ENCODE measurements at places on chromosomes 2 and 18.

- DNase-seq, result no peak
Measured at GRCh38 chr2:97819754-97820153, 106.4 kb downstream of the ZAP70 start.

DNA sequence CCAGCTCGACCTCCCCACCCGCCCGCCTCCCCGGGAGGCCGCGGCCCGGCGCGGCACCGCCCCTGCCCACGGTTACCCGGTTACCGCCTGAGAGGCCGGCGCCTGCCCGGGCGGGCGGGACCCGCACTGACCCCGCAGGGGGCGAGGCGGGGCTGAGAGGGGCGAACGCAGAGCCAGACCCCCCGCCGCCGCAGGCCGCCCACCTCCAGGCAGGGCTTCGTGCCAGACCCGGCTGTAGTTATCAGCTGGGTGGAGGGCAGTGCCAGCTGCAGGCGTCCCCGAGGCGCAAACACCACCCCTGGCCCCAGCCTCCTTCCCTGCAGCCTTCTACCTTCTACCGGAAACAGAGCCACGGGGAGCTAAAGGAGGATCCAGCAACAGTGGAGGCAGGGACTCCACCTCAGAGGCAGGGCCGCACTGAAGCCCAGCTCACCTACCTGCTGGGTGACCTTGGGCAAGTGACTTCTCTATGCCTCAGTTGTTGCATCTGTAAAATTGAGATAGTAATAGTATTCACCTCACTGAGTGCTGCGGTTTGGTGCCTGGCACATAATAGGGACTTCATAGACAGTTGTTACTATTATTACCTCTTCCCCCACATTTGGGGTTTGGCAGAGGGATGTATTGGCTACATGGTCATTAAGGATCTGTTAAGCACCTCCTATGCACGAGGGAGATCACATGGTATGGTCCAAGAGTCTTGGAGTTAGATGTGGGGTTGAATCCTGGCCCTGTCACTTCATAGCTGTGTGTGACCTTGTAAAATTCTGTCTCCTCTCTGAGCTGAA lies 231.6 kb upstream of the SMAD2 start:
- no peak for DNase-seq

GRCh38 chr2:73418343-73418742 lies 32.7 kb downstream of the ALMS1 start:
- no peak for DNase-seq

DNA sequence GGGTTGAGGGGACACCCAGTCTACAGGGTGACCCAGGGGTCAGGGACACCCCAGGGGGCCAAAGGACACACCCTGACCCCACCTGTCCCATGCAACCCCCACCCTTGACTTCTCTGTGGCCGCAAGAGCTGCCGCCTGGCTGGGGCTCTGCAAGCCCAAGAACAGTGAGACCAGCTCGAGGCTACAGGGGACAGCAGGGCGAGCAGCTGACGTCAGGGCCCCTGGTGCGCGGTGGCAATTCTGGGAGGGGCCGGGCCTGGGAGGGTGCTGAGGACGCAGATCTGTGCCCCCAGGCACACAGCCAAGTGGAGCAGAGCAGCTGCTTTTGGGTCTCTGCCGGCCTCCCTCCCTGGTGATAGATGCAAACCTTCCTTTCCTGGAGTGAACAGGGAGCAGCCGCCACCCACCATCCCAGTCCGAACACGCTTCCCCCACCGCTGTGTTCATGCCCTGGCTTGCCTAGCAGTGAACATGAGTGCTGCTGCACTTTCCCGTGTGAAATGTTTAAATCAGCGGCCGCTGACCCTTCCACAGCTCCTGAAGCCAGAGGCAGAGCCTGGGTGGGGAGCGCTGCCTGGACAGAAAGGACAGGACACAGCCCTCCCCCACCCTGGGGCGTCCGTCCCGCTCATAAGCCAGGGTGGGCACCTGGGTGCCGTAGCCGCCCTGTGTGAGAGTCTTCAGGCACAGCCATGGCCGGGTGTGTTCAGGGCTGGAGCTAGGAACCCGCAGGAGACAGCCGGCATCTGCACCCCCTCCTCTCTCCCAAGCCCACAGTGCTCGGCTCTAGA lies 46.9 kb downstream of the SLC66A2 start:
- no peak for DNase-seq

- no peak for DNase-seq
Measured at GRCh38 chr2:159204381-159205144, 81.9 kb downstream of the WDSUB1 start.

DNA sequence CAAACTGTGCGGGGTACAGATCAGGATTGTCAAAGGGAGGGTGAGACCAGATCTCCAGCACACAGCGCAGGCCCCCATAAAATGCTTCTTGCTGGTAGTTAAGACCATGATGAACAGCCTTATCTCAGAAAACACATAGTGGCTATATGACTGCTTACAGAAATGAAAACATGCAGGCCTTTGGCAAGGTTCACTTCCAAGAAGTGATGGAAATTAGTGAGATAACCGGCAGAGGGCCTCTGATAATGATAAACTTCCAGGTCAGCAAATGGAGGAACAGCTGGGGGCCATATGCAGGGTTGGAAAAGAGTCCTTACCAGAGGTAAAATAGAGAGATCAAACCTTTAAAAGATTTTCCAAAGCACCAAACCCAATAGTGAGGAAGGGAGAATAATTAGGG lies 46.6 kb downstream of the CFAP221 start:
- no peak for DNase-seq

GRCh38 chr2:172252154-172252553 lies 149.5 kb upstream of the DLX2 start:
- DNase-seq, result no peak

GRCh38 chr2:696463-696862 lies 19.3 kb upstream of the TMEM18 start:
- no peak for DNase-seq

GRCh38 chr2:238730001-238730669 lies 117.8 kb upstream of the TWIST2 start:
- DNase-seq, result no peak

GRCh38 chr2:234953116-234954031 lies 1.6 kb downstream of the SH3BP4 start:
- no peak for DNase-seq

DNA sequence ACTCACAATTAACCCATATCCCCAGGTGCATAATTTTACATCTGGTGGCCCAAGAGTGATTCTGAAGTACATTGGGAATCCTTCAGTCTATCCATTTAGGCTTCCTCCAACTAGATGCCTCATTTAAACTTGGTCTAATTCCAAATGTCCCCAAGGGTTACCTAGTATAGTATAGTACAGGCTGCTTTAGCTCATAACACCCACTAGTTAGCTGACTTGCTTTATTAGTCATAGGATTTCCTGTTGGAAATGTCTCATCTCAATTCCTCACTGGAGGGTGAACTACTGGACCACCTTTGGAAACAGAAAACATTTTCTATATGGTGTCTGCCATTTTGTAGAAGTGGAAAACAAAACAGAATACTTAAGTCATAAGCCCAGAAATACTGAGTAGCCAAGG lies 202.5 kb upstream of the SESTD1 start:
- no peak for DNase-seq

DNA sequence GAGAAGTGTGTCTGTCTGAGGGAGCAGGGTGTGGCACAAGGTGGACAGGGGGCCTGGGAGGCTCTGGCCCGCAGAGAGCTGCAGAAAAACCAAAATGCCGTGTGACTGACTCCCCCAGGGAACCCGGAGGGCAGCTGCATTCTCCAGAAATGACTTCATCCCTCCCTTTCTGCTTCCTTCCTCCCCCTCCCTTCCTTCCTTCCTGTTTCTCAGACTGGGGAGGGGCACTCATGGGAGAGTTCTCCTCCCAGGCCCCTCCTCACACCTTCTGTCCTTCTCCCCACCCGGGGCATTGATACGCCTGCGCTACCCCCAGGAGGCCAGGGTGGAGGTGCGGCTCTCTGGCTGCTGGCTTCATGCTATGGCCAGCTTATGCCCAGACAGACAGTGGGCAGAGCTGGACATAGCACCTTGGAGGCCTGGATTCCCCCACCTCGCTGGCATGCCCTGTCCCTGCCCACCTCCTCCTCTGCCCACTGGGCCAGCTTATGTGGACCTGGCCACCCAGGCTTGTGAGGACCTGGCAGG lies 8.2 kb upstream of the GPR17 start:
- DNase-seq, result no peak

- DNase-seq, result no peak
Measured at GRCh38 chr18:38751211-38751610, 1185.6 kb upstream of the CELF4 start.

GRCh38 chr18:74590671-74591070 lies 7.0 kb upstream of the ZNF407 start:
- no peak for DNase-seq

- no peak for DNase-seq
Measured at GRCh38 chr2:67272195-67272594, 124.9 kb upstream of the ETAA1 start.

GRCh38 chr2:48414980-48415835 lies 114.7 kb upstream of the STON1 start:
- no peak for DNase-seq

DNA sequence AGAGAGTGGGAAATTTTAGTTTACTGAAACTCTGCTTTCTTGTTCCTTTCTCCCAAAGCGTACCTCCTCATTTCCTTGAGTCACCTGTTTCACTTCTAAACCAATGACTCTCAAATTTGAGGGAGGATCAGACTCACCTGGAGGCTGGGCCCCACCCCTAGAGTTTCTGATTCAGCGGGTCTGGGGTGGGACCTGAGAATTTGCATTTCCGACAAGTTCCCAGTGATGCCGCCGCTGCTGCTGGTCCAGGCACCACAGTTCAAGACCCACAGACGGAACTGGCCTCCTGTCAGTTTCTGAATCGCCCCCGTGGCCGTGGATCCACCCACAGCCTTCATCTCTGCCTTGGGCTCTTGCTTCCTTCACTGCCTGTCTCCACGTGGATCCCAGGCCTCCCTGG lies 44.9 kb upstream of the PELI1 start:
- DNase-seq, result no peak

- DNase-seq, result no peak
Measured at GRCh38 chr2:215921895-215922294, 91.5 kb downstream of the MREG start.

- peak; percentile 32 for DNase-seq
Measured at GRCh38 chr2:118865106-118865505, 17.7 kb upstream of the EN1 start.

DNA sequence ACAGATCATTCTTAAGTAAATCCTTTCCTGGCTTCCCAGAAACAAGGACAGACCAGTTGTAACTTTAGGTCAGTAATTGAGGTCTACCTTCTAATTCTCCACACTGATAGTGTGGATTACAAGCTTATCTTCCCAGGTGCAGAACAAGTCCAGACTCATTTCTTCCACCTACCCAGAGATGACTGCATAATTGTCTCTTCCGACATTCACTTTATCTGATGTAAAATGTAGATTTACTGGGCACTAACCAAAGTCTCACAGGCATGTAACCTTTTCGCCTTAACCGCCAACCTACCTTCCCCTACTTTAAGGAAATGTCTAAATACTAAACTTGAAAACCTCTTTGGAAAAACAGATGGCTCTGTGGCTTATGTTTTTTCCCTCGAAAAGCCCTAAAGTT lies 96.2 kb downstream of the NCK2 start:
- DNase-seq, result no peak

GRCh38 chr2:85861650-85862049 lies 27.1 kb downstream of the ST3GAL5 start:
- peak; percentile 29 for DNase-seq

DNA sequence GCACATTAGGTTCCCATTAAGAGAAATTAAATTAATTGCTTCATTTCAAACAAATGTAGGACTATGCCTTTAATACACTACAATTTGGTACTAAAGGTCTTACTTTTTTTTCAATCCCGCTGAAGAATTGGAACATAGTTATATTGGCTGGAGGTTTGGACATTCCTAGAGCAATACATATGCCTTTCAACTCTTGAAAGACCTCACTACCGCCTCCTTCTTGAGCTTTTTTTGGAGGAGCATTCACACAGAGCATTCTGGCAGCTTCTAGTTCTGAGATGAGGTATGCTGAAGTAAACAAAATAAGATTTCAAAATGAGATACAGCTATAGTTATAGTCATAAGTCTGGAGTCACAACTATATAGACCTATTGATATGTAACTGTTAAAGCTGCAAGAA lies 10.9 kb downstream of the FAM98A start:
- no peak for DNase-seq

DNA sequence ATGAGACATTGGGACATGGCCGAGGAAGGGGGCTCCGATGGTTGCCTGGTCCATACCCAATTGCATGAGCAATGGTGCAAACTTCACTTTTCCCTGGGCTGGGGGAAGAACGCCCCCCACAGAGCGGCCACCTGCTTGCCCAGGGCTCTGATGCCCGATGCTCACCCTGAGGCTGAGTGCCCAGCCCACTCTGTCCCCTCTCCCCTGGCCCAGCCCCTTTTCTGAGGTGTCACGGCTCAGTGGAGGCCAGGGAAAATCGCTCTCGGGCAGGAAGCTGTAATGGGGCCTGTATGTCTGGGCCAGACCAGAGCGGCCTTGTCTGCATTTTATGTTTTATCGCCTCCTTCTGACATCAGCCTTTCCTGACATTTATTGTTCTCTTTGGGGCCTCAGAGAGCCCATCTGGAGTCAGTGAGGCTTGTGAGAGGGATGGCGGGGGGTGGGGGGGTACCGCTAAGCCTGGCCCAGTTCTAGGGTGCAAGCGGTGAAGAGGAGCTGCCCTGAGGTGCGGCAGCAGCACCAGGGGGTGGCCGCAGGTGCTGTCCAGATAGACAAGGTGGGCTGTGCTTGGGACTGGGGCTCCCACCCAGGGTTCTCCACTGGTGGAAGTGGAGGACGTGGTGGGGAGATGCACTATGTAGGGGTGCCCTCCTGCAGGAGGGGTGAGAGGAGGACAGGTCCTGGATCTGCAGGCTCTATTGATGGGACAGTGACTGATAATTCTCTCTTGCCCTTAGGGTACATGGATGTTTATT lies 46.2 kb downstream of the INHBB start:
- no peak for DNase-seq

GRCh38 chr2:174552880-174553279 lies 44.7 kb downstream of the WIPF1 start:
- DNase-seq, result no peak

DNA sequence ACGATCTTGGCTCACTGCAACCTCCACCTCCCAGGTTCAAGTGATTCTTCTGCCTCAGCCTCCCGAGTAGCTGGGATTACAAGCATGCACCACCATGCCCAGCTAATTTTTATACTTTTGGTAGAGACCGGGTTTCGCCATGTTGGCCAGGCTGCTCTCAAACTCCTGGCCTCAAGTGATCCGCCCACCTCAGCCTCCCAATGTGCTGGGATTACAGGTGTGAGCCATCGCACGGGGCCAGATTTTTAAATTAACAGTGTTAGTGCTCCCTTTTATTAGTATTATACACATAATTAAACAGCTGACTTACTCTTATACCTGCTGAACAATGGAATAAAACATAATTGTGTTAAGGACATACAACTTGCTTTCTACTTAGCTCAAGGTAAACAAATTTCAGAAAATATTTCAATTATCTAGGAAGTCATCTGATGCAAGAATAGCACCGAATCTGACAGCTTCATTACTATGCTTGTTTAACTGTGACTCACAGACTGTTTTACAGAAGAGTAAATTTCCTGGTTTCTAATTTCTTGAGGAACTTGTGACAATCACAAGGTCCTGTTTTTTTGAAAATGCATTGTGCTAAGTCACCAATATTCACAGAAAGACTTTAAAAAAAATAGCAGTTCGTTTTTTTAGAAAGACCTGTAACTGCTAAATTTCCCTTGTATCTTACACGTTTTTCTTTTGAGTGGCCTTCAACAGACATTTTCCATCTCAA lies 51.2 kb downstream of the SPIRE1 start:
- no peak for DNase-seq

GRCh38 chr2:32274289-32274688 lies 3.4 kb upstream of the YIPF4 start:
- no peak for DNase-seq

All from CD4-positive, alpha-beta T cell treated with Interleukin-21 for 1 hour (primary cell).